Breast epithelium (tissue), 4 donors: ENCODE measurements at places on chromosomes 7 and 10.

GRCh38 chr7:126210707-126211106 is 1042.0 kb downstream of the GRM8 start:
- no peak for DNase-seq

DNA sequence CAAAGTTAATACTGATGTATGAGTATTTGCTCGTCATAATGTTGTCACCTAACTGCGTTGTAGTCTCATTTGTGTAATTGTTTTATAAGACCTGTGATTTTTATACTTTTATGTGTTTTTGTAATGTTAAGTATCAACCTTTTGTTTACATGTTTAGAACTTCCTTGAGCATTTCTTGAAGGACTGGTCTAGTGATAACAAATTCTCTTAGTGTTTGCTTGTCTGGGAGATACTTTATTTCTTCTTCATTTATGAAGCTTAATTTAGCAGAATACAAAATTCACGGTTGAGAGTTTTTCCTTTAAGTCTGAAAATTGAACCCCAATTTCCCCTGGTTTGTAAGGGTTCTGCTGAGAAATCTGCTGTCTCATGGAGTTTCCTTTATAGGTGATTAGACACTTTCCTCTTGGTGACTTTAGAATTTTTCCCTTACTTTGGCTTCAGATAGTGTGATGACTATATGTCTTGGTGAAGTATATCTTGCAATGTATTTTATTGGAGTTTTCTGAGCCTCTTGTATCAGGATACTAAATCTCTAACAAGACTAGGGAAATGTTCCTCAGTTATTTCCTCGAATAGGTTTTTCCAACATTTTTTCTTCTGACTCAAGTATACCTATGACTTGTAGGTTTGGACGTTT is 154.9 kb downstream of the WDR11 start:
- DNase-seq: no peak

- peak; percentile 59 for DNase-seq
Measured at GRCh38 chr10:80471001-80471400, 16.9 kb downstream of the TSPAN14 start.

DNA sequence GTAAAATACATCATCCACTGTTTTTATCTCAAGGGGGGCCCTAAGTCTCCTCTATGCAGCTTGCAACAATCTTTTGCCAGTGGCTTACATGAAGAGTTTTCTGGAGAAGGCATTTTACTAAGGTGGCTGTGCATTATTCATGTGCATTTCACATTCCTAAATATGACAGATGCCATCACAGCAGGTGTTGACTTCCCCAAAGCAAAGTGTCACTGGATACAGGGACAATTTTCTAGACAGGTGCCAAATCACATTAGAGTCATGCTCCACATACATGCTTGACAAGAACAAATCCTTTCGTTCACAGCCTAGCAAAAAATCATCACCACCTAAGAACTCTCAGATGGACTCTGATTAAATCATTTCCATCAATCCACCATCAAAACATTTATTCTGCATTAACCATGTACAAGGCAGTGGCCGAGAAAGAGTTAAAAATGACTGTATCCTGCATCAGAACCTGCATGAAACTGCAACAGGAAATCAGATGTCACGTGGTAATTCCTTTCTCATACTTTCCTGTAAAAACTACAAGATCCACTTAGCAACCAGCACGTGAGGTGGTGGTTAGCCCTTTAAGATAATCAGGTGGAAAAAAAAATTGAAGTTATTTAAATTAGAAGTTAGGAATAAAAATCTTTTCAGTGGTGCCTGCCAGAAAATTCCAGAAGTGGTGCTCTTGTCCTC is 88.2 kb upstream of the AFAP1L2 start:
- no peak for DNase-seq

- DNase-seq: no peak
Measured at GRCh38 chr10:86349940-86350630, 16.5 kb downstream of the GRID1 start.

GRCh38 chr10:132142396-132143161 is 44.2 kb upstream of the DPYSL4 start:
- DNase-seq: no peak

DNA sequence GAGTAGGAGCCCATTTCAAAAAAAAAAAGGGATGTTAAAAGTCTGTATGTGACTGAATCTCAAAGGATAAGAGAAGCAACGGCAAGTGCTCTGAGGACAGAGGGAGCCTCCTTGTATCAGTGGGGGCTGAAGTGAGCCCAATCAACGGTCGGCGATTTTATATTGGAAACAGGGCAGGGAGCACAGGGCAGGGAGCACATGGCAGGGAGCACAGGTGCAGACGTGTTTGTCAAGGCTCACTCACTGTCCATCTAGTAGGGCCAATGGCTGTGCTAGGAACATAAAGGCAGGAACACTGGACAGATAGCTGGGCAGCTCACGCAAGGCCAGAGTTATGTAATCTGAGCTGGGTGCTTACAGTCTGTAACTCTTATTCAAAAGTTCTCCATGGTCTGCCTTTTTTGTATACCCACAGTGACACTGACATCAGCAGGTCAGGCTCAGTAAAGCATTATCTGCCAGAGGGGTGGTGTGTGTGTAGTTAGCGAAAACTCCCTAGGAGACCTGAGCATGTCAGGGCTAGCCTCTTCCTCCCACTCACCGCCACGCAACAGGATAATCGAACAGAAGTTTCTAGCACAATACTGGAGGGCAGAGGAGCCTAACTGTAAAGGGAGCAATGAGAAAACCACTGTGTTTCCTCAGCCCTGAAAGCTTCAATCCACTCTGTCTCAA is 15.4 kb downstream of the AKR1B1 start:
- DNase-seq: no peak

DNA sequence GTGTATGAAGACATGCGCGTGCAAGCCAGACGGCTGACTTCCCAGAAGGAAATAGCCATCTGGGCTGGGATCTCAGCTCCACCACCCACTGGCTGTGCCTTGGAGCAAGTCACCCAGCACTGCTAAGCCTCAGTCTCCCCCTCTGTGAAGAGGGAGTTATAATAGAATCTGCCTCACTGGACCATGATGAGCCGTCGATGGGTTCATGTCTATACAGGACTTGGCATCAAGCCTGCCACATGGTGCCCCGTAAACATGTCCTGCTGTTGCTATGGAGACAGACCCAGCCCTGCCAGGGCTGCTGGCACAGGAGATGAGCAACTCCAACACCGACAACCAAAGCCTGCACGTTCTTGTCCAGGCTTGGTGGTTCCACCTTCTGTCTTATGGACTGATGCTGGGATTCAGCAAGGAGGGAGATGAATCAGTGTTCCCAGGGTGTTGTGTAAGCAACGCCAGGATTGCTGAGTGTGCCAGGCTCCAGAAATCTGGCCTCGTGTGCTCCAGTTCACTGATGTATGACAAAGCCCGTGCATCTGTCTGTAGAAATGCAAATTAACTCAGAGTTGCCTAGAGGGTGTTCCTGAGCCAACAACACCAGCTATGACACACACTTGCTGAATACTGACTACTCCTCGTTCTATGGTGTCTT is 5.6 kb downstream of the GPR15LG start:
- DNase-seq: peak; percentile 57

GRCh38 chr10:31999836-32000235 is 56.4 kb downstream of the KIF5B start:
- DNase-seq: no peak

- DNase-seq: no peak
Measured at GRCh38 chr7:95276114-95276513, 48.2 kb downstream of the PON1 start.

- DNase-seq: no peak
Measured at GRCh38 chr7:1744296-1745017, 74.4 kb downstream of the ELFN1 start.

- DNase-seq: no peak
Measured at GRCh38 chr7:125363873-125364272, 434.2 kb upstream of the POT1 start.

GRCh38 chr10:49600781-49601400 is 9.2 kb upstream of the SLC18A3 start:
- DNase-seq: no peak

DNA sequence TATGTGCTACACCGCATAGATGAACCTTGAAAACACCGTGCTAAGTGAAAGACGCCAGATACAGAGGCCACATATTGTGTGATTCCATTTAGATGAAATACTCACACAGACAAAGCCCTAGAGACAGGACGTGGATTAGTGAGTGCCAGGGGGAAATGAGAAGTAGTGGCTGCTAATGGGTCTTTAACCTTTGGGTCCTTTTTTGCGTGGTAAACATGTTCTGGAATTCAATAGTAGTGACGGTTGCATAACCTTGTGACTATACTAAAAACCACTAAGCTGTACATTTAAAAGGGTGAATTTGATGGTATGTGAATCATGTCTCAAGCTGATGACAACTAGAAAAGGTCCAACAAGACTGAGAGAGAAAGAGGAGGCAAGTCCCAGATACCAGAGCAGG is 15.6 kb downstream of the SMKR1 start:
- no peak for DNase-seq

GRCh38 chr7:90119178-90119971 is 34.9 kb upstream of the STEAP1 start:
- no peak for DNase-seq

GRCh38 chr10:112687647-112688046 is 240.6 kb downstream of the VTI1A start:
- DNase-seq: no peak

- DNase-seq: no peak
Measured at GRCh38 chr10:121608469-121609190, 10.4 kb upstream of the FGFR2 start.

- DNase-seq: no peak
Measured at GRCh38 chr7:42395607-42396006, 158.6 kb upstream of the GLI3 start.

DNA sequence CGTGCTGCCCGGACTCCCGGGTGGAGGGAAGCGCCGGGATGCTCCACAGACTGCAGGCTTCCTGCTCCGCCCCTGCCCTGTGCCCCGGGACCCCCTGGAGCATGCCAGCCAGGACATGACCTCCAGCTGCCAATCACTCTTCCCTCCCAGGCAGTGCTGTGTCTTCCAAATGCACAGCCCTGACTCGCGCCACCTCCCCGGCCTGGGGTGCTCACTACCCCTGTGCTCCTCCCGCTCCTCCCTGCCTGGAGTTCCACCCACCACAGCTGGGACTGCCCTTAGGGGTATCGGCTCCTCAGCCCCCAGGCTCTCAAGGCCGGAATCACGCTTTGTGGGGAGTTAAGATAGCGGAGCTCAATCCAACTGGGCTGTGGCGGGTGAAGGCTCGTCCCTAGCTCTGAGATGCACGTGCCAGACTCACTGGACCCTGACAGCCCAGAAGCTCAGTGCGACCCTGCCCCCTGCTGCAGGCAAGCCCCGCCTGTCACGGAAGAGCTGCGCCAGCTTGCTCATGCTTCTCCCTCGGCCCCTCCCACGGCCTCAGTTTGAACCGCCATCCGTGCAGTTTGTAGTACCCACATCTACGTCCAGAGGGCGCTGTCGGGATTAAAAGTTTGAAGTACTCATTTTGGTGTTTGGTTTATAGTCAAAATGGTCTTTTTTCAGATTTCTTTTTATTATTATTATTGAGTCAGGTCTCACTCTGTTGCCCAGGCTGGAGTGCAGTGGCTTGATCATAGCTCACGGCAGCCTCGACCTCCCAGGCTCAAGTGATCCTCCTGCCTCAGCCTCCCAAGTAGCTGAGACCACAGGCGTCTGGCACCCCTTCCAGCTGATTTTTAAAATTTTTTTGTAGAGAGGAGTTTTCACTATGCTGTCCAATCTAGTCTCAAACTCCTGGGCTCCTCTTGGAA is 142.5 kb upstream of the TCERG1L start:
- peak; percentile 74 for DNase-seq

GRCh38 chr10:125538947-125539731 is 143.8 kb downstream of the TEX36 start:
- DNase-seq: peak; percentile 73

GRCh38 chr7:25643286-25643685 is 415.0 kb upstream of the NPVF start:
- DNase-seq: no peak

DNA sequence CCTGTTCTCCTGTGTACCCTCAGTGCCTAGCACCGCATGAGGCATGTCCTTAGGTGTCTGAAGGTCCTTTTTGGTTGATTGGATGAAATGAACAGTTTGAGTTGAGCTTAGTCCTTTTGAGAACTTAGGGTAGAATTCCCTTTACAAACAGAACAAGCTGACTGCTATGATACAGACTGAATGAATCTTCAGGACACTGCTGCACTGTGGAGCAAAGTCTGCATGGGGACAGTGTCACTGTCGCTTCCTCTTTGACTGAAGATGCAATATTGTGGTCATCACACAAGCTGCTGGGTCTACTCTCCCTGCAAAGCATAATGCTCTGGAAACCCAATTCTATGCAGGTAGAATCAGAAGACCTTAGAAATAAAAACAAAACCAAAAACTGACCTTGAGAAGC is 8.6 kb upstream of the PLAU start:
- no peak for DNase-seq

DNA sequence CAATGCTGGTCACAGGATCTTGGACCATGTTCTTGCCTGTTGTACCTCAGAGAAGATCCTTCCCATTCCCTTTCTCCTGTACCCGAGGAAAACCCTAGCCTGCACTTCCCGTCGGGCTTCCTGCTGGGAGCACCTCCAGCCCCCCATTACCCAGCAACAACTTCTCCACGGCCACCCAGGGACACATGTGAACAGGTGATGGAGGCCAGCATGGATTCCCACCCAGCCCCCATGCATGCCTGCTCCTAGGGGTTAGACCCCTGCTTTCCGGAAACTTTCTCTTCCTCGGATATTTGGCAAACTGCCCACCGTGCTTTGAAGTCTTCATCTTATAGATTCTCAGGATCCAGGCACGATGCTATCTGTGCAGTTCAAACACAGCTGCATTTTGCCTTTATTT is 67.3 kb downstream of the CALML3 start:
- DNase-seq: no peak

DNA sequence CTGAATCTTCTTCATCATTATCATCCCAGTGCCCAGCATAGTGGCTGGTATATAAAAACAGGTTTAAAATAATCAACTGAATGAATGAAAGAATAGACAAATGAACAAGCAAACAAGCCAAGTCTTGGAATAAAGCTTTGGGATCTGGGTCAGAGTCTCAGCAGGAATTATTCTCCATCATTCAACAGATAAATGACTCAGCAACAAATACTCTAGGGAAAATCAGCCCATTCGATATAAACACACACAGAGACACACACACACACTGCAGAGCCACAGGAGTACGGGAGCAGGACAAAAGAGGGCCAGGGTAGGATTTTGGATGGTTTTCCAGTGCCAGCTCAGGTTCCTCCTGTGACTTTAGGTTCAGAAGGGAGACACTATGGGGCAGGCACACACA is 29.2 kb upstream of the DLX6 start:
- no peak for DNase-seq

DNA sequence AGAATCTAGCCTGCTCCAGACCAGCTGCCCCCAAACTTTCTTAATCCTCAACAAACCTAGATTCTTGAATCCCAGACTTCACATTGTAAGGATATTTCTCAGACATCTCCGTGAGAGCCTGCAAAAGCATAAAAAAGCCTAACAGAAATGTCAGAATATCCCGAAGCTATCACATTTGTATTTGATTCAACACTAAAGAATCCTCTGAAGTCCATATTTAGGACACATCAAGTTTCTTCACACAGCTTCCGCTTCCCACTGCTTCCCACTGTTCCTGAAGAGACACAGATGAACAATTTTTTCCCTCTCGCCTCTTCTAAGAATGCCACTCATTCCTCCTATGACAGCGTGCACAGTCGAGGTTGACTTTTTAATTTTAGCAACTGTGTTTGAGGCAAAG is 396.2 kb upstream of the IGFBP3 start:
- DNase-seq: no peak

GRCh38 chr10:43231523-43232078 is 35.3 kb downstream of the RASGEF1A start:
- peak; percentile 43 for DNase-seq
